ENCODE measurements at places on chromosomes 7 and 10.

DNA sequence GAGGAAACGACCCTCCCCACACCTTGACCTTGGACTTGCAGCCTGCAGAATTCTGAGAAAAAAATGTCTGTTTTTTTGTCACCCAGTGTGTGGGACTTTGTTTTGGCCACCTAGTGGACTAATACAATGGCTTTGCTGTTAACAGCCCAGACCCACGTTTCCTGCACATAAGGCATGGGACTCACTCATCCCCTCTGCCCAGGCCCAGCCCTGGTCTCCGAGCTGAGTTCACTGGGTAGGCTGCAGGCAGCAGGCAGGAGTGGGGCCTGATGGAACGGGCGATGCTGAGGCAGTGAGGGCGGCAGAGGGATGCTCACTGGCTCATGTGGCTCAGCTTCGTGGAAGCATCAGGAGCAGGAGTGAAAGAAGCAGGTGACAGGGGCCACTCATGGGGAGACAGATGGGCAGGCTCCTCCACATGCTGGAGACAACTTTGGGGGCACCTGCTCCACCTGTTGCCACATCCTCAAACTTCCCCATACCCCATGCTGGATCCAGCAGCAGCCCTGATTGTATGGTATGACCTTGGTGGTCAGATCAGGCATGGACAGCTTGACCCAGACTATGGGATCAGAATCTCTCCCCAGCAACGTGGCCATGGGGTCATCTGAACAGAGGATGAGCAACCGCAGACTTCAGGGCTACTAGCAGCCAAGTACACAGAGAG lies 65.8 kb upstream of the ANTXRL start:
- DNase-seq, result no peak

DNA sequence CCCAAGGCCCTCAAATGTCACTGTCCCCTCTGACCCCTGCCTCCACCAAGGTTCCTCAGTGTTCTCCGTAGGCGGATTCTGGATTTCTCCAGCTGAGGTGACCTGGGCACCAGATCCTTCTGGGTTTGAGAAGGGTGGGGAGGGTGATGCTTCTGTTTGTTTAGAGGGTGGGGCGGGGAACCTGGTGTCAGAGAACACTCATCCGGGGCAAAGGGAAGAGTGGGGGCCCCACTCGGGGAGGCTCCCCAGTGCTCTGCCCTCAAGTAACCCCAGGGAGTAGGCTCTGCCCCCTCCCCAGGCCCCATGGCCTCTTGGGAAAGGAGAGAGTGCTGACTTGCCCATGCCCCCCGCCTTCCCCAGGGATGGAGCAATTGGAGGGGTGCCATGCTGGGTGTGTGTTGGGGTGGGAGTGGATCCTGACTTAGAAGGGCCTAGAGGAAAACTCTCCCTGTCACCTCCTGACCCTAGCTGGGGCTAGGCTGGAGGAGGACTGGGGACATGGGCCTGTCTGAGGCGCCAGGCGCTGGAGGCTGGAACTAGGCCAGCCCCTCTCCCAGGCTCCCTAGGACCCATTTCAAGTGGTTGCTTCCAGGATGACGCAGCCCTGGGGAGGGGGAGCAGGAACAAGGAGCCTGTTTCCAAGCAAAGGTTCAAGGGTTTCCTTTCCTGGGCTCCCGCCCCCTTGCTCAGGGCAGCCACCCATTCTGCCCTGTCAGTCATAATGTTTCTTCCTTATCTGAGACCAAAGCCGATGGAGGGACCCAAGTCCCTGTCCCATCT lies 27.9 kb downstream of the KAZALD1 start:
- DNase-seq, result no peak

DNA sequence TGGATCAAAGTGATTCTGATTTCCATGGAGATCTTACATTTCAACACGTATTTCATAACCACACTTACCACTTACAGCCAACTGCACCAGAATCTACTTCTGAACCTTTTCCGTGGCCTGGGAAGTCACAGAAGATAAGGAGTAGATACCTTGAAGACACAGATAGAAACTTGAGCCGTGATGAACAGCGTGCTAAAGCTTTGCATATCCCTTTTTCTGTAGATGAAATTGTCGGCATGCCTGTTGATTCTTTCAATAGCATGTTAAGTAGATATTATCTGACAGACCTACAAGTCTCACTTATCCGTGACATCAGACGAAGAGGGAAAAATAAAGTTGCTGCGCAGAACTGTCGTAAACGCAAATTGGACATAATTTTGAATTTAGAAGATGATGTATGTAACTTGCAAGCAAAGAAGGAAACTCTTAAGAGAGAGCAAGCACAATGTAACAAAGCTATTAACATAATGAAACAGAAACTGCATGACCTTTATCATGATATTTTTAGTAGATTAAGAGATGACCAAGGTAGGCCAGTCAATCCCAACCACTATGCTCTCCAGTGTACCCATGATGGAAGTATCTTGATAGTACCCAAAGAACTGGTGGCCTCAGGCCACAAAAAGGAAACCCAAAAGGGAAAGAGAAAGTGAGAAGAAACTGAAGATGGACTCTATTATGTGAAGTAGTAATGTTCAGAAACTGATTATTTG lies 15.3 kb downstream of the HNRNPA2B1 start:
- no peak for DNase-seq

DNA sequence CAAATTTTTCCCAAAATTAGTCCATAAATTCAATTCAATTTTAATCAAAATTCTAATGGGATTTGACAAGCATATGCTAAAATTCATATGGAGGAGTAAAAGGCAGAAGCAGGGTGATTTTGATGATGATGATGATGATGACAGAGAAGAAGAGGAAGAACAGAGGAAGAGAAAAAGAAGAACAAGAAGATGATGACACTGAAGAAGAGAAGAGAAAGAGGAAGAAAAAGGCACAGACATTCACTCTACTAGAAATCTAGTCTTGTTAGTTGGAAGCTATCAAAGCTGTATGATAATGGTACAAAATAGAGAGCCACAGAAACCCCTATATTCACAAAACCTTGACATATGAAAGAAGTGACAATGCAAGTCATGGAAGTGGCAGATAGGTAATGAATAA lies 157.9 kb downstream of the ELMO1 start:
- no peak for DNase-seq
